ENCODE measurements at places on chromosomes 5 and 9. TPM values are rescaled to one million over a fixed set of nuclear protein-coding genes. Genes with fewer than 3 reads are reported as not detected.

- H3K36me3 ChIP-seq = no peaks in the 10 kb centered on the region
- no peaks in the 10 kb centered on the region for H3K27me3 ChIP-seq
- DNase-seq = no peak
- H3K4me3 ChIP-seq = no peak overlapping the region
- peaks cover 27% of the 10 kb centered on the region for H3K4me1 ChIP-seq
- peak overlapping the region; percentile 73 for H3K27ac ChIP-seq
These were observed 249.2 kb upstream of the KLF4 start for GRCh38 chr9:107738789-107739188.

- H3K27ac ChIP-seq = no peak overlapping the region
- no peaks in the 10 kb centered on the region for H3K4me1 ChIP-seq
These were observed 8.4 kb upstream of the RUSC2 start for GRCh38 chr9:35481347-35481975.

- H3K27ac ChIP-seq = no peak overlapping the region
- no peak for DNase-seq
- no peak overlapping the region for H3K4me3 ChIP-seq
- no peaks in the 10 kb centered on the region for H3K36me3 ChIP-seq
- H3K4me1 ChIP-seq = no peaks in the 10 kb centered on the region
These were observed 33.1 kb downstream of the RAB3C start for GRCh38 chr5:58615972-58616371.

GRCh38 chr9:75471549-75472114 is 383.3 kb downstream of the OSTF1 start:
- no peak for DNase-seq
- no peaks in the 10 kb centered on the region for H3K27me3 ChIP-seq
- no peak overlapping the region for H3K4me3 ChIP-seq
- H3K27ac ChIP-seq = no peak overlapping the region

DNA sequence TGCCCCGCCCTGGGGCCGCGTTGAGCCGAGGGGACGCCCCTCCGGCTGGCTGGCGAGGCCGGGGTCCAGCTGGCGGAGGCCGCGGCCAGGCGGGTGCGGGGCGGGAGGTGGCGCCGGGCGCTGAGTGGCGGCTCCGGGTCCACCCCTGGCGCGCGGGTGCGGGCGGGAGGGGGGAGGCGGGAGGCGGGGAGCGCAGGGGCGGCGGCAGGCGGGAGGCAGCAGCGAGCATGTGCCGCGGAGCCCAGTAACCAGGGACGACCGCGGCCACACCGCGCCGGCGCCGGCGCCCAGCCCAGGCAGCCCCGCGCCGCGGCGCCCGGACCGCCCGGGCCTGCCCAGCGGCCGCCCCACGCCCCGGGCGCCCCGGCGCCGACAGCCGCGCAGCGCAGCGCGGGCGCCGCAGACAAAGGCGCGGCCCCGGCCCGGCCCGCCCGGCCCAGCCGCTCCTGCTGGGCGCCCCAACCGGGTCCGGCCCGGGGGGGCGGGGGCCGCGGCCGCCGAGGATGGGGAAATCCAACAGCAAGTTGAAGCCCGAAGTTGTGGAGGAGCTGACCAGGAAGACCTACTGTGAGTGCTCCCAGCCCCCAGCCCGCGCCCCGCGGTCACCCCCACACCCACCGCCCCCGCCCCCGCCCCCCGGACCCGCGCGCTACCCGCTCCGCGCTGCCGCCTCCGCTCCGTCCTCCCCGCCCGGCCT is at the start of gene NCS1:
Gene NCS1 (plus strand): TSS at position 244 of the 697 bp plus-strand sequence. CDS start 260 bp downstream, at position 504.
- H3K27me3 ChIP-seq = no peaks in the 10 kb centered on the region
- no peaks in the 10 kb centered on the region for H3K36me3 ChIP-seq
- peak within 1 kb of the TSS; percentile 56 for H3K4me3 ChIP-seq
- peak; percentile 73 for DNase-seq
- H3K27ac ChIP-seq = no peak within 1 kb of the TSS

- H3K27me3 ChIP-seq = no peaks in the 10 kb centered on the region
- H3K4me1 ChIP-seq = peaks cover 15% of the 10 kb centered on the region
- H3K36me3 ChIP-seq = no peaks in the 10 kb centered on the region
- DNase-seq = no peak
- peak overlapping the region; percentile 100 for H3K4me3 ChIP-seq
These were observed 881 bp downstream of the SUB1 start for GRCh38 chr5:32586276-32586599.

DNA sequence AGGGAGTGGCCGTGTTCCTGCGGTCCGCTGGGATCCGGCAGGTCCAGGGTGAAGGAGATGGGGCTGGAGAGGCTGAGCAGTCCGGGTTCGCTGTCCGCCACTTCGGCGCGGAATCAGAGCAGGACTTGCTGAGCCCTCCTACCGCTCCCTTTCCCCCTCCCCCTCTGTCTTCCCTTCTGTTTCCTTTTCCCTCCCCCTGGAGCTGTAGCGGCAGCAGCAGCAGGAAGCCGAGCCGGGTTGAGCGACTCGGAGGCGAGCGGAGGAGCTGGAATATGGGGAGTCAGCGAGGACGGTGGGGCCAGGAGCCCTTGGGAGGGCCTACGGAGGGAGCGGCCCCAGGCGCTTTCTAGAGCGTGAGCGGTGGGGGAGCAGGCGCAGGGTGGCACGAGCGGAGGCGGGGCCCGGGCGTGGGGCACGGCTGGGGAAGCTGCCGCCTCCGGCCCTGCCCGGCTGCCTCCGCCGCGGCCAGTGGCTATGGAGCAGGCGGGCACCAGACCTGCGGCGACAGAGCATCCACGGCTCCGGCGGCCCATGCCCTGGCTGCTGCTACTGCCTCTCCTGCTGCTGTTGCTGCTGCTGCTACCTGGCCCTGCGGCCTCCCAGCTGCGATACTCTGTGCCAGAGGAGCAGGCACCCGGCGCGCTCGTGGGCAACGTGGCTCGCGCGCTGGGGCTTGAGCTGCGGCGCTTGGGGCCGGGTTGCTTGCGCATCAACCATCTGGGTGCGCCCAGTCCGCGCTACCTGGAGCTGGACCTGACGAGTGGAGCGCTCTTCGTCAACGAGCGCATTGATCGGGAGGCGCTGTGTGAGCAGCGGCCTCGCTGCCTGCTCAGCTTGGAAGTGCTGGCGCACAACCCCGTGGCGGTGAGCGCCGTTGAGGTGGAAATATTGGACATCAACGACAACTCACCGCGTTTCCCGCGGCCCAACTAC is at the start of gene PCDHAC2:
Gene PCDHAC2 (plus strand): TSS at position 184 of the 933 bp plus-strand sequence. CDS start 291 bp downstream, at position 475.
- no peaks in the 10 kb centered on the region for H3K4me1 ChIP-seq
- DNase-seq = peak; percentile 66
- H3K27ac ChIP-seq = peak within 1 kb of the TSS; percentile 45
- H3K4me3 ChIP-seq = peak within 1 kb of the TSS; percentile 53
- H3K36me3 ChIP-seq = no peaks in the 10 kb centered on the region

DNA sequence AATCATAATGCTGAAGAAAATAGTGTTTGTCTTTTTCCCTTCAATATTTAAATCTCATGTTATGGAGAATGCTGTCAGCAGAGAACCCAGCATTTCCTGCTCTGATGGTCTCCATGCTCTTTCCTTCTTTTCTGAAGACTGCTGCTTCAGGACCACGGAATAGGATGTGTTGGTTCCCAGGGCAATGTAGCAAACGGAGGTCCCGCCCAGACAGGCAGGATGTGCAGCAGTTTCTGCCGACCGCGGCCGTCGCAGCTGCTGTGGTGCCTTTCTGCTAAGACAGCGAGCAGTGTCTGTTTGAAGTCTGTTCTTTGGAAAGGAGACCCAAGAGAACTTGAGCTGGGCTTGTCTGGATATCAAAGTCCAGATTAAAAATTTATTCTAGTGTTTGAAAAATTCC is 654.3 kb downstream of the CCDC171 start:
- peak overlapping the region; percentile 10 for H3K27ac ChIP-seq
- no peak overlapping the region for H3K4me3 ChIP-seq
- no peaks in the 10 kb centered on the region for H3K4me1 ChIP-seq

Gene TMC1
- polyA plus RNA-seq = 3.0 TPM

DNA sequence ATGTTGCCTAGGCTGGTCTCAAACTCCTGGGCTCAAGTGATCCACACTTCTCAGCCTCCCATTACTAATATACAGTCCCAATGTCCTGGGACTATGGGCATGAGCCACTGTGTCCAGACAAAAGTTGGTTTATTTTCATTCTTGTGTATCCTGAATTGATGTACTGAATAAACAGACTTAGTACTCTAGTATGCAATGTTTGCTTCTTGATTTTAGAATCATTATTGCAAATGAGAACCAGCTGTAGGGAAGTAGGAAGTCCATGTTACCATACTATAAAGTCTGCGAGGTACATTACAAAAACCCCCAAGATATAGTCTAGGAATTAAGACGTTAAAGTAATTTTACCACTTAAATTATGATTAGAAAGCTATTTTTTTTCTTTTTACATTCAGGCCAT is 334.6 kb upstream of the KLF9 start:
- H3K4me3 ChIP-seq = no peak overlapping the region
- H3K27ac ChIP-seq = no peak overlapping the region
- H3K4me1 ChIP-seq = no peaks in the 10 kb centered on the region
- DNase-seq = no peak
- H3K36me3 ChIP-seq = no peaks in the 10 kb centered on the region
- H3K27me3 ChIP-seq = no peaks in the 10 kb centered on the region

- no peak overlapping the region for H3K4me3 ChIP-seq
- no peaks in the 10 kb centered on the region for H3K36me3 ChIP-seq
- H3K27me3 ChIP-seq = no peaks in the 10 kb centered on the region
- no peaks in the 10 kb centered on the region for H3K4me1 ChIP-seq
- H3K27ac ChIP-seq = no peak overlapping the region
These were observed 64.9 kb downstream of the FAM170A start for GRCh38 chr5:119694284-119694683.

GRCh38 chr5:131749138-131749537 is 47.7 kb downstream of the FNIP1 start:
- no peaks in the 10 kb centered on the region for H3K36me3 ChIP-seq
- H3K4me3 ChIP-seq = no peak overlapping the region
- peaks cover 3% of the 10 kb centered on the region for H3K4me1 ChIP-seq
- no peak for DNase-seq
- H3K27ac ChIP-seq = no peak overlapping the region
- H3K27me3 ChIP-seq = no peaks in the 10 kb centered on the region

DNA sequence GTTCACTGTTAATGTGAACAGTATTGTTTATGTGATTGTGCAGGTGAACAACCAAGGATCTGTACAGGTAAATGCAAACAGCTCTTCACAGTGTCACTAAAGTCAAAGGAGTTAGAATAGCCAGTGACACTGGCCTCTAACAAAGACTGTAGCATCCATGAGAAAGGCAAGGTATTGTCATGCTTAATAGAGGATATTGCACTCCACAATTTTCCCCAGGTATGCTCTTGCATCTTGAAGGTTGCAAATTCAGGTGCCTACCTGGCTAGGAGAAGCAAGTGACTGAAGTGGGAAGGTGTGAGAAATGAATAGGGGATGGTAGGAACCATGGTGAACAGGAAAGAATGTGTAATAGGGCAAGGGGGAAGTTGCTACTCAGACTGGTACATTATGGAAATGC is 101.2 kb upstream of the EFNA5 start:
- no peak for DNase-seq
- no peak overlapping the region for H3K27ac ChIP-seq
- H3K27me3 ChIP-seq = no peaks in the 10 kb centered on the region
- no peak overlapping the region for H3K4me3 ChIP-seq
- no peaks in the 10 kb centered on the region for H3K4me1 ChIP-seq
- no peaks in the 10 kb centered on the region for H3K36me3 ChIP-seq

- peak overlapping the region; percentile 21 for H3K4me3 ChIP-seq
- DNase-seq = no peak
- no peaks in the 10 kb centered on the region for H3K27me3 ChIP-seq
- H3K27ac ChIP-seq = peak overlapping the region; percentile 82
These were observed 1.3 kb downstream of the RANBP3L start for GRCh38 chr5:36300191-36300926.

Gene ANGPTL2
- polyA plus RNA-seq = 30.7 TPM

Gene TRIM7
- polyA plus RNA-seq = 0.47 TPM

Gene GPR150
- polyA plus RNA-seq = 0.45 TPM

- DNase-seq = no peak
- no peaks in the 10 kb centered on the region for H3K27me3 ChIP-seq
These were observed 1.1 kb upstream of the PROB1 start for GRCh38 chr5:139395844-139396640.

DNA sequence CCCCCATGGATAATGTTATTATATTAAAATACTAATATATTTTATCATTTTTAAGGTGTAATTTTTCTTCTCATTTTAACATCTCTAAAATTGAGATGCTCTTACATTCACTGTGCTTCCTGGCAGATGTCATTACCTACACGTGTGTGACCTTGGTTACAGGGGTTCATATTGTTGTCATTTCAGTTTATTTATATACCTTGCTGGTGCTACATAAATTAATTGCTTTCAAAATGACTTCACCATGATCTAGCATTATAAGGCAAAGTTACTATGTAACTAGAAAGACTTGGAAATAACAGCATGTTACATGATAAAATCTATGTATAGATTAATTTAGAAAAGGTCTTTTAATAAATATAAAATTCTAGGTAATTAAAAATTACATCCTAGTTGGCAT is 60.9 kb downstream of the ARHGEF28 start:
- no peak for DNase-seq
- no peaks in the 10 kb centered on the region for H3K27me3 ChIP-seq
- H3K27ac ChIP-seq = no peak overlapping the region
- no peak overlapping the region for H3K4me3 ChIP-seq
- no peaks in the 10 kb centered on the region for H3K4me1 ChIP-seq
